ENCODE measurements at places on chromosomes 12 and 14.

GRCh38 chr12:47997321-47997720 lies 7.0 kb downstream of the COL2A1 start:
- DNase-seq, result no peak

- no peak for DNase-seq
These were observed 77.7 kb downstream of the PTPN11 start for GRCh38 chr12:112496496-112496895.

GRCh38 chr14:63432228-63432627 lies 110.9 kb downstream of the PPP2R5E start:
- no peak for DNase-seq

- DNase-seq, result no peak
These were observed 10.6 kb downstream of the ITGB7 start for GRCh38 chr12:53196486-53196885.

- no peak for DNase-seq
These were observed 134.1 kb downstream of the KCNA5 start for GRCh38 chr12:5177731-5178130.

DNA sequence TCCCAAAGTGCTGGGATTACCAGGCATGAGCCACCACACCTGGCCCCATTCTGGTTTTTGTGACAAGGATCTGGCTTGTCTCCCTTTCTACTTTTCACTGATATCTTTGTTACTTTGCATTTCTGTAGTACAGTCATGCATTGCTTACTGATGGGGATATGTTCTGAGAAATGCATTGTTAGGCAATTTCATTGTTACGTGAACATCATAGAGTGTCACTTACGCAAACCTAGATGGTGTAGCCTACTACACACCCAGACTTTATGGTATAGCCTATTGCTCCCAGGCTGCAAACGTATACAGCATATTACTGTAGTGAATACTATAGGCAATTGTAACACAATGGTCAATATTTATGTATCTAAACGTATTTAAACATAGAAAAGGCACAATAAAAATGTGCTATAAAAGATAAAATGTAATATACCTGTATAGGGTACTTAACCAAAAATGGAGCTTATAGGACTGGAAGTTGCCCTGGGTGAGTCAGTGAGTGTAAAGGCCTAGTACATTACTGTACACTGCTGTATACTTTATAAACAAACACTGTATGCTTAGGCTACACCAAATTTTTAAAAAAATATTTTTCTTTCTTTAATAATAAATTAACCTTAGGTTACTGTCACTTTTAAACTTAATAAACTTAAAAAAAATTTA lies 16.0 kb downstream of the MRPL42 start:
- no peak for DNase-seq

DNA sequence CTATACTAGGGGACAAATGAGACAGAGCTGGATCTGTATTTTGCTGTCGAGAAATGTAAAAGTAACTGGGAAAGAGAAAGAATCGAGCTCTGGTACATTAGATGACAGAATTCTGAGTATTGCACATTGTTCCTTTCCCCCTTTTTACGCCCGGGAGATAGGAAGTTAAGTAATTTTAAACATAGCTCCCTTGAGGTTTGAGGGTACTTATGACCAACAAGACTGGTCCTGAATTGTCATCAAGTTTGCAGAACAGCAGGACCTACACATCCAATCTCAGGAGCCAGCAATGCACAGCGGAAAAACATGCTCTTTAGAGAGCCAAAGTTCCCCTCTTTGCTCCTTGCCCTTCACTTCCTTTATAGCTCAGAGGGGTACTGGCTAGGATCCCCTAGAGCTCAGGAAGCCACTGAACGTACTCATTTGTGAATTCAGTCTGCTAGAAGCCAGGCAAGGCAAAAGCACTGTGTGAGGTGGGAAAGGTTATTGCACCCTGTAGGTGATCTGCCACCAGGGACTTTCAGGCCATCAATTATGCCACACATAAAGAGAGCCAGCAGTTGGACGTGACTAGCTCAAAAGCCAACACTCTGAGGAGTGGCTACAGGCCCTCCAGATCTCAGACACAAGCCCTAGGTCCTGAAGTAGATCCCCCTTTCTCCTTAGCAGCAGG lies 333.8 kb downstream of the KCNH5 start:
- DNase-seq, result no peak

DNA sequence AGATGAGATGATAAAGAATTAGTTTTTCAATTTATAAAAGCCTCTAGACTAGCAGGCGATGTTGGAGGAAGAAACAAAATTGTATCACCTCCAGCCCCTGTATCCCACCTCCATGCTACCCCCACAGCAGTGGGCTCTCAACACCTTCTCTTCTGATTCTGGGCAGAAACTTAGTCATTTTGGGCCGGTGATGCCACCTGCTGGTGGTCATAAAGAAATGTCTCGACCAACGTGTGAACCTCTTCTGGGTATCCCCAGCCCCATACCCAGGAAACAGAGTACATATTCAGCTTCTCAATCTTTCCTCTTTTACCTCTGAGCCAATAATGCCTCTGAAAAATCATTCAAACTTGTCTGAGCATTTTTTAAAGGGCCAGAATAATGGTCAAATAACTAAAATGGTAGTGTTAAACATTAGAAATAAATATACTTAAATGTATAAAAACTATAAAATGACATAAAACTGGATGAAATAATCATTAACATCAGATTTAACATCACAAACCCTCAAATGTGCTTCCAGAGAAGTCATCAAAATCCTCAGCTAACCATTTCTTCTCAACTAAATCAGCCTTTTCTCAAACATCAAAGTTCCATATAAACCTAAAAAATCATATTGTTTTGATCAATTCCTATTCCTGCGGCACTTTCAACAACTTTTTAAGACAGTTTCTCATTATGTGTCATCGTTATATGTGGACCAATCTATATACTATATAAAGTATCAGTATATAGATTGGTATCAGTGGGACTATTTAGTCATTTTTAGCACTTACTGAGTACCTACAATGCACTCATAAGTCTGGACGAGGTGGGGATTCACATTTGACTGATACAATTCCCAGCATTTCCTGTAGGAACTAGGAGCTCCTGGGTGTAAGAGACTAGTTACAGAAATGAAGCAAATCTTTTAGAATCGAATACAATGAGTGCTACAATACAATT lies 69.4 kb downstream of the ATXN2 start:
- peak; percentile 47 for DNase-seq

GRCh38 chr12:64900540-64900939 lies 76.1 kb downstream of the TBC1D30 start:
- no peak for DNase-seq

DNA sequence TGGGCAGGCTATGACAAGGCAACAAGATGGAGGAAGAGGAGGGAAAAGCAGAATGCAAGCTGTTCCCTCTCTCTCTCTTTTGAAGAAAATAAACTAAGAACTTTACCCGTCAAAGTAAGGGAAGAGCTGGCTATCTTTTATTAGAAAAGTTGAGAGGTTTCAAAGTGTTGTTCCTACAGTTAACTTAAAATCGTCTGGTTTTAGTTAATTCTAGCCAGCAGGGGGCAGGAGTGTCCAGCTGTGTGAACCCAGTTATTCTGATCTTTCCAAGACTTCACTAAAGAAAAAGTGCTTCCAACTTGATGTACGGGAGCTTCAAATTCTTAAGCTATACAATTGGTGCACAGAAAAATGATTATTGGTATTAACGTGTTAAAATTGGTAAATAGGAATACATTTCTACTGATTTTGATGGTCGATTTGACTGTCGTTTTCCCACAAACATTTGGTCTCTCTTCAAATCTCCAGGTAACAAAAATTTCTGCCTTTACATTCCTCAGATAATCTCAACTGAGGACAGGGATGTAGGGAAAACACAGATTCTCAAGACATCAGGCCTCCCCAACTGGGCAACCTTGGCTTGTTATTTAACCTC lies 28.4 kb upstream of the MON2 start:
- peak; percentile 34 for DNase-seq

GRCh38 chr14:21711360-21711961 lies 37.8 kb upstream of the OR4E1 start:
- no peak for DNase-seq

- DNase-seq, result no peak
These were observed 52.0 kb downstream of the CRACR2A start for GRCh38 chr12:3700861-3701260.

DNA sequence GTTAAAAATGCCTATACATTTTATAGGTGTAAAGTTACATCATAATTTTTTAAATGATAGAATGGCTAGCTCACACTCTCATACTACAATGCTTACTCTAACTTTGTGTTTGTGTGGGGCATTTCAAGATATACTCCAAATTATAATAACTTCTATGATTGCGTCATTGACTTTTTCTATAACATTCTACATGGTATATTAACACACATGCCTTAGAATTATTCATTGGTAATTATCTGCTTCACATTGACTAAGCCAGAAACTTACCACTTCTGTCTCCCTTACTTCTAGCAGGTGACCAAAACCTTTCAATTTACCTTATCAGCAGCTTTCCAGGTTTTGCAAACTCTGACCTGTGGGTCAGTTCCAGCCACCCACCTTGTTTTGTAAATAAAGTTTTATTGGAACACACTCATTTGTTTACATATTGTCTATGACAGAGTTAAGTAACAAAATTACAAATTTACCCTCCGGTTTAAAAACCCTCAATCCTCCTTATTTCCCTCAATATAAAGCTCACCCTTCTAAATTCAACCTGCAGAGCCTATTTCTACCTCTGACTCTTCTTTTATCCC lies 12.7 kb upstream of the FLRT2 start:
- no peak for DNase-seq

DNA sequence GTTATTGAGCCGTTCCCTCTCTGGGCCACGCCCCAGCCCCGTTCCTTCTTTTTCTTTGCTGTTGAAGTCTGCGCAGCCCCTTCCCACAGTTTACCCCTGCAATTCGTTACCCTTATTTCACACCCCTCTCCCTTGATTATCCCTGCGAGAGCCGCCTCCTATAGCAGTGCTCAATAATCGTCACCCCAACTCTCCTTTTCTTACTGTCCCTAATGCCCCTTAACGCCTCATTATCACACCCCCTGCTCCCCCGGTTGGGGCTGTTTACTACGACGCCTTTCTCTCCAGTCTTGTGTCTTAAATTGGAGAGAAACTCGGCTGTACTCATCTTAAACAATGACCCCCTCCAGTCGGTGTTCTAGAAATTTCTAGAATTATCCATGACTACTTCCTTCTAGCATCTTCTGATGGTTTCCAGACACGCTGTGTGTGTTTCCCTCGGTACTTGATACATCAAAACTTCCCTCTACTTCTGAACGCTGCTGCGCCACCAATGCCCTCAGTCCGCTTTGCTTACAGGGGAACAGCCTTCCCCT lies 713 bp upstream of the FBXL14 start:
- no peak for DNase-seq

DNA sequence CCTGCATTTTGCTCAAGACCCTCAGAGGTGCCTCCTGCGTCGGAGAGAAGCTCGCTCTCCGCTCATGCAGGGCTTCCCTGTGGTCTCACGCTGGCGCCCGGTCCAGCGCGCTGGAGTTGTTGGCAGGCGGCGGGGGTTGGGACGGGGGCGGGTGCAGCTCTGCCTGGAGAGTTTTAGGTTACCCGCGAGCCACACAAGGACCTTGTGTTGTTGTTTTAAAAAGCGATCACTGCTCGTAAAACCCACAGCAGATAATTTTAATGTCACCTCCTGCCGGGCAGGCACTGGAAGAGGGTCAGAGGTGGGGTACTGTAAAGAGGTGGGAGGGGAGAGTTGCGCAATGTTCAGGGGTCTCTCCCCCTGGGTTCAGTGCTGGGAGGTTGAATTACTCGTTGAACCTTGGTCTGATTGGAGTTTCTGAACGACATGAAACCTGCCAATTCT lies 850 bp downstream of the SMOC1 start:
- DNase-seq, result no peak

DNA sequence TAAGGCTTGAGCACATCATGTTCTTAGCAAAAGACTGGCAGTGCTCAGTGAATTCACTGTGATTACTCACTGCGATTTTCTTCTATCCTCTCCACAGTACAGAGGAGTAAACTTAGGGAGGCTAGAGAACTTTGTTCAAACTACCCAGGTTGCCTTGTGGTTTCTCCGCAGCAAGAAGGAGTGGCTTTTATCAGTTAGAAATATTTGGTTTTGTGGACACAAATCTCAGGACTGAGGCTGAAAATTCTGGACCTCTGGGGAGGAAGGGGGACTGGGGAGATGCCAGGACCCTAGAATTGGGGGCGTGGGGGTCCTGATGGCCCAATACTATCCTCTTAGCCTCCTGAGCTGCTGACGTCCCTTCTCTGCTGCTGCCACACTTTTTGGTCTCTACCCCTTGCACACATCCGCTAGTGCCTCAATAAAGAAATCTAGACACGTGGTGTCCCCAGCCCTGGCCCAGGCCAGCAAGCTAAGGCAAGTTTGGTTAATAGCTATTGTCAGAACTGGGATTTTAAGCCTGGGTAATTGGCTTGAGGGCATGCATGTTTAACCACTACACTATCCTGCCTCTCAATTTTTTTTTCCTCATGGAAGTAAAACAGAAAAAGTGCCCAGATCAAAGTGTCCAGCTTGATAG lies 842 bp downstream of the OAS2 start:
- peak; percentile 15 for DNase-seq

DNA sequence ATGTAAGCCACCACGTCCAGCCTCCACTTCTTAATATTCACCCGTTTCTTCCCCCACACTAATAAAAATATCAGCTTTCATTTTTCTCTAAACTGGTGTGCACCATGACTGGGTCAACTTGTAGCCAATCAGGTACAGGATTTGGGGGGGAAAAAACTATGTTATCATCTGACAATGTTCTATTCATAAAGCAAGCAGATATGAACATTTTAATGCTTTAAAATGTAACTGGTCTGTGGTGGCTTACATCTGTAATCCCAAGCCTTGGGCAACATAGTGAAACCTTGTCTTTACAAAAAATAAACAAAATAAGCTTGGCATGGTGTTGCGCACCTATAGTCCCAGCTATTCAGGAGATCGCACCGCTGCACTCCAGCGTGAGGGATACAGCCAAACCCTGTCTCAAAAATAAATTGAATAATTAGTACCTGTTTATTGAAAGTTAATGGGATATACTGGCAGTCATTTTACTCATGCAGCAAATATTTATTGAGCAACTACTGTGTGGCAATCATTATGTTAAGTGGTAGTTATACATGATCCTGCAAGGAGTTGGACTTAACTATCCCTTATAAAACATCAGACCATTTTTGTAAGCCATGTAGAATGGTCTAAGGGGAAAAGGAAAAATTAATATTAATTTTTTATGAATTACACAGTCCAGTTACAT lies 15.3 kb upstream of the ITPR2 start:
- DNase-seq, result no peak

- no peak for DNase-seq
These were observed 68.4 kb downstream of the CRACR2A start for GRCh38 chr12:3684449-3685051.

All from activated CD4-positive, alpha-beta T cell treated with anti-CD3 and anti-CD28 coated beads for 24 hours (primary cell).